ENCODE measurements at places on chromosomes 7 and 10.
A peak's percentile ranks its signal among the peaks of the same experiment; 100 is the strongest.

DNA sequence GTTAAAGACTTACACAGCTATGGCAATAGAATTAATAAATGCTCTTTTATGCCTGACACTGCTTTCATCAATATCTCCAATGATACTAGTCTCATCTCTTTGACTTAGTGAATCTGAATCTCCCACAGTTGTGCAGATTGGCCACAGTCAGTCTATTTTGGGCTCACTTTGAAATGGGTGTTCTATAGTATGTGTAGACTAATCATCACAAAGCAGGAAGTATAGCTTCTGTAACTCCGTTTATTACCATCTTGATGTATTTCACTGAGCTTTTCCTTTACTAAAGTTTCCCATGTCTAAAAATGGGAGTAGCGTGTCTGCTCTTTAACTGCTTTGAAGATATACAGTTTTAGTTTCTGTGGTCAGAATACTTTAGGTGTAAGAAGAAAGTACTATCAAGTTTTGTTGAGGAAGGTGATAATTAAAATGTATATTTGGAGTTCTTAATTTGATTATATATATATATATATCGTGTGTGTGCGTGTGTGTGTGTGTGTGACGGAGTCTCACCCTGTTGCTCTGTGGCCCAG is 70.1 kb downstream of the ST7 start:
- DNase-seq = no peak

GRCh38 chr10:58517491-58518355 is 5.1 kb downstream of the BICC1 start:
- no peak for DNase-seq

DNA sequence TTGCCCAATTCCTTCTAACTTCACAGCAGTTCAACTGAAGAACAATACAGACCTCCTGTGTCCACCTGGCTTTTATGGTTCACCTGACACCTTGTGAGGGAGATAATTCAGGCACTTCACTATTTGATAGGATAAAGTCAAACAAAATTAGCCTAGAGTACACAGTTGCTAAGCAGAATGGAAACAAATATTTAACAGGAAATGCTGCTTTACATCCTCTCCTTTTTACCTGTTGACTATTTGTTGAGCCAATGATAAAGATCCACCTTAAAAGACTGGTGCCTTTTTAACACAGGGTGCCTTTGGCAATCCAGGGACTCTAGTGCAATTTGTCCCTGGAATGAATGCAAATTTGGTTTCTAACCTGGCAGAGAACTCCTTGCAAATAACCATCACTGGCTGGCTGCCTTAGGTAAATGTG is 39.8 kb downstream of the ITPRID1 start:
- no peak for DNase-seq

DNA sequence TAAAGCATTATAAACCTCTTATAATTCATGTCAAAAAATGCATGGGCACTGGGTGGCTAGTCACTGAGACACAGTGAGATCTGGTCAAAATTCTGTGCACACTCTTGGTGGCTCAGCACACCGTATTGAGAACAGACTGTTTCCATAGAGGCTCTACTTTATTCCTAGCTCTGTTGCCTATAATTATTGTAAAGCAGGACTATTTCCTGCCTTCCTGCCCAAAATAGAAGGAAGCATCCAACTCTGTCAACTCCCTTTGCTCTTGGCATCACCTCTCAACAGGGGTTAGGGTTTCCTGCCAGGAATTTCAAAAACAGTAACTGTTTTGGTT is 45.1 kb downstream of the PTN start:
- no peak for DNase-seq

- DNase-seq = no peak
These were observed 234.7 kb upstream of the PTPRZ1 start for GRCh38 chr7:121638286-121638685.

DNA sequence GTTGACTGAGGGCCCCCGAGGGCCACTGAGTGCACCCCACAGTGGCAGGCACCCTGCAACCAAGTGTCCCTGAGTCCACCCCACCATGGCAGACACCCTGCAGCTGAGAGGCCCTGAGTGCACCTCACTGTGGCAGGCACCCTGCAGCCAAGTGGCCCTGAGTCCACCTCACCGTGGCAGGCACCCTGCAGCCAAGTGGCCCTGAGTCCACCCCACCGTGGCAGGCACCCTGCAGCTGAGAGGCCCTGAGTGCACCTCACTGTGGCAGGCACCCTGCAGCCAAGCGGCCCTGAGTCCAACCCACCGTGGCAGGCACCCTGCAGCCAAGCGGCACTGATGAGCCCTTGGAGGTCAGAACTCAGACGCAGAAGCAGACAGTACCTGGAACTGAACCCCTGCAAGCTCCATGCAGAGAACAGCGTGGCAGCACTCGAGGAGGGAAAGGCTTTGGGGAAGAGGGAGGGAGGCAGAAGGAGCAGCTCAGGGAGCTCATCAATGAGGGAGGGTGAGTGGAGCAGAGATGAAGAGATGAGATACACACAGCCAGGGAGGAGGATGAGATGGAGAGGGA is 156.5 kb downstream of the WDR37 start:
- no peak for DNase-seq

- no peak for DNase-seq
These were observed 112.0 kb downstream of the GRK5 start for GRCh38 chr10:119319161-119319919.

DNA sequence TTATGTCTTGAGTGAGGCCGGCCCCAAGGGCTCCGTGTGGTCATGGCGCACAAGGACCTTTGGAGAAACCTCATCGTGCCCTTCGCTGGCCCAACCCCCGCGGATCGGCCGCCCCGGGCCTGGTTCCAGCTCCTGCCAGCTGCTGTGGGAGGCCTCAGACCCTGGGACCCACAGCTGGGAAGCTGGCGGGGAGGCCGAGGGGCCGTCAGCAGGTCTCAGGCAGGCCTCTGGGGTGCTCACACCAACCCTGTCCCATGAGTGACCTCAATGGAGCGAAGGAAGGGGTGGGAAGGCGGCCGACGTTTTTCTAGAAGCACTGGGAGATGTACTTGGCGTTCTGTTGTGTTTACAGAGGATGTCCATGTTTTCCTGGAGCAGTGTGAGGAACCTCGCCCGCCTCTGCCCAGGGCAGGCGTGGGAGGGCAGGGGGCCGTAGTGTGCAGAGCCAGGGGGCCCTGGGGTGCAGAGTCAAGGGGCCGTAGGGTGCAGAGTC is 18.6 kb upstream of the ADGRA1 start:
- DNase-seq = no peak

DNA sequence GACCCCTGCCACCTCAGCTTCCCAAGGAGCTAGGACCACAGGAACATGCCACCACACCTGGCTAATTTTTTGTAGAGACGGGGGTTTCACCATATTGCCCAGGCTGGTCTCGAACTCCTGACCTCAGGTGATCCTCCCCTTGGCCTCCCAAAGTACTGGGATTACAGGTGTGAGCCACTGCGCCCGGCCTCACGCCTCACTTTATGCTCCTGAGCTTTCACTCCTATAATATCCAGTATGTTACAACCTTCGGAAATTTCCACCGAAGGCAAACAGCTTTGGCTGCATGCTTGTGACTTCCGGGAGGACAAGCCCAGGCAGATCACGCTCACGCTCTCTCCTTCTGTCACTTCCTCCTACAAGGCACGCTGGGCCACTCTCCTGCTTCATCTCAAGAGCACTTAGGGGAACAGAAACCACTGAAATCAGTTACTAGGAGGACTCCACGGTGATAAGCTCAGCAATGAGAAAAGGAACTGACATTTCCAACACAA is 4.4 kb upstream of the MAD1L1 start:
- DNase-seq = no peak

- DNase-seq = no peak
These were observed 97.9 kb upstream of the STEAP1B start for GRCh38 chr7:22597844-22598243.

GRCh38 chr10:119006451-119007210 is 22.9 kb upstream of the NANOS1 start:
- DNase-seq = no peak

DNA sequence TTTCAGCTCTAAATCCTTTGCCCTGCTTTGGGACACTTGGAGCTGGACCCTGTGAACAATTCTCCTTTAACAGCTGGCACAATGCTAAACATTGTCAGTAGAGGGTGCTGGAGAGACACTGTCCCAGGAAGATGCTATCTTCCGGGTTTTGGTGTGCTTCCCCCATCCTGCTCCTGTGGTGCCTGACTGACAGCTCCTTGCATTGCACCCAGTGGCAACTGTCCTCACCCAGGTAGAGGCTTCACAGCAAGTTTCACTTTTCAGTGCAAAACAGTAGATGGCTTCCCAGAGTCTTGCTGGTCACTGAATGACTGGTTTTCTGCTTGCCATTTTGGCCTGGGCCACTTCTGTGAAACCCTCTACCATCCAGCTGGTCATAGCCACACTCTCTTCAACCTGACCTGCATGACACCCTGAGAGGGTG is 77.3 kb downstream of the CDC14C start:
- peak; percentile 50 for DNase-seq

DNA sequence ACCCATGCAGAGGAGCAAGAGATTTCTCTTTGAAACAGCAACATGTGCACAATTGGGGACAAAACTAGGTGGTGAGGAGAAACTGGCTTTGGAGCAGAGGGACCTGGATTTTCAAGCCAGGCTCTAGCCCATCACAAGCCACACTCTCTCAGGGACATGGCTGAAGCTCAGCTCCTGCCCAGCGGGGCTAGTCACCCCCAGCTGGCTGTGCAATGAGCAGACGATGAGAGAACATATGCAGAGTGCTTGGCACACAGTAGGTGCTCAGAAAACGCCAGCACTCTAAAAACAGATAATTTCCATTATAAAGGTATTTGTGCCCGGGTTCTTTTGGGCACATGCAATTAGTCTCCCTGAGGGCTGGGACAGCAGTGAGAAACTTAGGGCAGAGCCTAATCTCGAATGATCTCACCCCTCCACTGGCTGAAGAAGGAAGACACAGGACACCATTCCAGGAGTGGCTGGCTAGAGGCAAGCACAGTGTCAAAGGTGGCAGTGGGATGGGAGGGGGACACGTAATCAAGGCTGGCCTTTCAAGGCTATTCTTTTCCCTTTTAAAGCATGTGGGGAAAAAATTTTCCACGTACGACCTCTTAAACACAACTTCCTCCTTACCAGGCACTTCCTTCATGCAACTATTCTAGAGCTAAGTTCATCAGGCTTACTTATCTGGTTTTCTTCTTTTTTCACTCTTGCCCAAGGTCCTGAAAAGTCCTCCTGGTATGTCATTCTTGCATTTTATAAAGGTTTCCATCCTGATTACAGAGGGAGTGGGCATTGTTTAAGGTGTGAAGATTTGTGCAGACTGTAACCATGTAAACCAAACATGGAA is 15.1 kb downstream of the FAM53B start:
- DNase-seq = no peak

DNA sequence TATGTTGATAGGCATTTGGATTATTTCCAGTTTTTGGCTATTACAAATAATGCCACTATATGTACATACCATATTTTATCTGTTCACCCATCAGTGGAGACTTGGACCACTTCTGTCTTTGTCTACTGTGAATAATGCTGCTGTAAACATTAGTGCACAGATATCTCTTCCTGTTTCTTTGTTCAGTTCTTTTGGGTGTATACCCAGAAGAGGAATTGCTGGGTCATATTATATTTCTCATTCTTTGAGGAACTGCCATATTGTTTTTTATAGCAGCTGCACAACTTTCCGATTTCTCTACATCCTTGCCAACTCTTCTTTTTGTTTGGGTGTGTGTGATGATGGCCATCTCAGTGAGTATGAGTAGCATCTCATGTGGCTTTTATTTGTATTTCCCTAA is 218.0 kb downstream of the LRMDA start:
- no peak for DNase-seq

GRCh38 chr7:120218712-120219111 is 54.3 kb upstream of the KCND2 start:
- no peak for DNase-seq

DNA sequence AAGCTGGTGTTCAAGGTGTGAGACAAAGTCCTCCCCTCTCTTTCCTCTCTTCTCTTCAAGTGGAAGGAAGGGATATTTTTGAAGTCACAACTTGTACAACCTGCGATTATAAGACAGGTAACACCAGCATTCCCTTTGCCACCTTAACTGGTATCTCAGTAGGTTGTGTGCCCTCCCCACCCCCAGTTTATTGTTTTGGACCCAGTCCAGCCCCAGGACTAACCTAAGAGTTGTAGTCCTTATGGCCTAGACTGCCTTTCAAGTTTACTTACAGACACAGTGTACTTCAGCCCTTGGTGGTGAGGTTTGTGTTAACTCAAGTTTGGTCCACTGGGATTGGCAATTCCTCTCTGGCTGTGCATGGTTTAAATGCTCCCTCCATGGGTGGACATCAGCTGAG is 26.8 kb upstream of the CYP2C8 start:
- DNase-seq = no peak

DNA sequence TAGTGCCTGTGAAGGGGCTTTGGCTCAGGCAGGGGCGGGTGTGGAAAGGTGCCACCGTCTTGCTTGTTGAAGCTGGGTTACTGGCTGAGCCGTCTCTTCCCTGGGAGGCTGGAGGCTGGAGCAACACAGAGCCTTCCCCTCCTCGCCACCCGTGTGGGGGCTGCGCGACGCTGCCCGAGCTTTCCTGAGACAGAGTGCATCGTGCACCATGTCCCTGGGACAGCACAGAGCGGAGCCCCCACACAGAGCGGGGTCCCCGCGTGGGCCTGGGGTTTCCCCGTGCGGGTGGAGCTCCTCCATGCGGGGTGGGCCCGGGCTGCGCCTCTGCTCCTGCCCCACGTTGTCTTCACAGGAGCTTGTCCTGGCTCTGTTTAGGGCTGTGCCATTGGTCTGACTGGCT is 69.9 kb downstream of the INPP5A start:
- DNase-seq = no peak

DNA sequence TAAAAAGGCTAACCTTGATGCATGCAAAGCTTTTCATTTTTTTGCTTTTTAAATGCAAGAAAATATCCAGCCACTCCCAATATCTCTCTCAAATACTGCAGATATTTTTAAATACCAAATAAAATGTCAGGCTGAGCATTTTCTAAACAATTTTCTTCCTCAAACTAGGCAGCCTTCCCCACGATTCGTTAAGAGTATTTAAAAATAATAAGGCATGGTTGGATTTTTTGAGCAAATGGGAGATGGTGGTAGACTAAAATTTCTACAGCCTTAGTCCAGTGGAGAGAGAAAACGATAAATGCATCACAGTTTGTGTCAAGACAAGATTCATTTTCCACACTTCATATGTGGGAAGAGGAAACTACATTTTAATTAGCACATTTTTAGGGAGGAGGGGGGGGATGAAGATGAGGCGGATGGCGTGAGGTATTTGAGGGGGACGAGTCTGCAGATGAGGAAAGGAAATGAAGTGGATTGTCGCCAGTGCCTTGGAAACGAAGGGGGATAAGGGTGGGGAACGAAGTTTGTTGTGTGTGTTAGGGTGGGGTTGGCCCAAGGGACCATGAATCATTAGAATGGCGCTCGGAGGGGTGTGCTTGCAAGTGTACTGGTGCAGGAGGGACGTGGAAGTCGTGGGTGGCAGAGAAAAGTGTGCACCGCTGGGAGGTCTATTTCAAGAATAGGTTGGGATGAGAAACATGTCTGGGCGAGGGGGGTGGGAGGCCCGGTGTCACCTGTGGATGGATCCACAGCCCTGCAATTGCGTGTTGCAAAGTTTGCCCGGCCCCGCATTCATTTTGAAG is 1.2 kb upstream of the ADD3 start:
- DNase-seq = no peak

- DNase-seq = no peak
These were observed 576.0 kb upstream of the DPP6 start for GRCh38 chr7:153476166-153476565.

- DNase-seq = no peak
These were observed 6.8 kb downstream of the PRPF18 start for GRCh38 chr10:13593535-13593934.

Measured in Jurkat, Clone E6-1 (cell line).